ENCODE measurements at places on chromosomes 1 and 21.

DNA sequence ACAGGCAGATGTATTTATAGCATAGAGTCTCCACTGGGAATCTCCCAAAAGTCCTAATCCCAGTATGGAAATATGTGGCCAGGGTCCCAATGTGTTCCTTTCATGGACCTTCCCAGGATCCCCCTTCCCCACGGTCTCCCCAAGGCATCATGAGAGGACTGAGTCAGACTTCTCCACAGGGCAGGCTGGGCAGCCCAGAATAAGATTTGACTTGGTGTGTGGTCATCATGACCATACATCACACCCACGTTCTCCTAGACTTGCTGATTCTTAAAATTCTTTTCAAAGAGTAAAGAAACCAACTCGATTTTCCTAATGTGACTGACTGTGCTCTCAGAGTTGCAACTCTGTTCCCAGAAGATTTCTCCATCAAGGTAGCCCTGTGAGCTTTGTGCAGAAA, 93.9 kb upstream of the CD34 start:
- no peak for DNase-seq

DNA sequence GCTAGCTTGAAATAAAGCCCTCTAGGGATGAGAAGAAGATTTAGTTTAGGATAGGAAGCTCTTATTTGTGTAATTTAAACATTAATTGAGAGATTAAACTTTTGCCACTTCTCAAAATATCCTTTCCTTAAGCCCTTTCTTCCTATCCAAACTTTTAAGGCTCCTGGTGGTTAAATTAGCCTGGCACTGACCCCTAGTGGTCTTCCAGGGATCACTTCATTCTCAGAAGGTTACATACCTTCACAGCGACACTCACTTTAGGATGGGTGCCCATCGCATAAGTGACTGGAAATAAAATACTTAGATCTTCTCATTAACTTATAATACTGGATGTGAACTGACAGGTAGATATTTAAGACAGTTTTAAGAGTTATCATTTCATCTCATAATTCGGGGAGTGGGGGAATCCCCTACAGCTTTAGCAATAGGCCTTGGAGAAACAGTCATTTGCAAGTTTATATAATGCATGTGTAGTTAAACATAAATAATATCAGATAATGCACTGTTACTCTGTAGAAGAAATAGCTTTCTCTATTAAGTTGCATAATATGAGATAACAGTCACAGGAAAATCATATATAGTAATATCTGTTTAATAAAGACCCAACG, 7.4 kb downstream of the LHX9 start:
- no peak for DNase-seq

DNA sequence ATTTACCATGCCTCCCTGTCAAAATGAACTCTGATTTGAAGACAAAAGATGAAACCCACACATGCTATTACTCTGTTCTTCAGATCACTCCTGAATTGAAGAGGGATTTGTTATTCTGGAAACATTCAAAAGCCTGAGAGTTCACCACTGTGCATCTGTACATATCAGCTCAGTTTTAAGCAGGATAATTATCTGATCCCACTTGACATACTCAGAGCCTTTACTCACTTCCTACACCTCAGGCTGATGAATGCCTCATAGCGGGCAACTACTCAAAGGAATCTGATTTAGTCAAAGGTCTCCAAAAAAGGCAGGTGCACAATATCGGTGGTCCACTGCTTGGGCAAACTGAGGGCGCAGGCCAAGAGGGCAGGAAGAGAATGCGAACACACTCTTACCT, 47.5 kb upstream of the LPAR3 start:
- no peak for DNase-seq

DNA sequence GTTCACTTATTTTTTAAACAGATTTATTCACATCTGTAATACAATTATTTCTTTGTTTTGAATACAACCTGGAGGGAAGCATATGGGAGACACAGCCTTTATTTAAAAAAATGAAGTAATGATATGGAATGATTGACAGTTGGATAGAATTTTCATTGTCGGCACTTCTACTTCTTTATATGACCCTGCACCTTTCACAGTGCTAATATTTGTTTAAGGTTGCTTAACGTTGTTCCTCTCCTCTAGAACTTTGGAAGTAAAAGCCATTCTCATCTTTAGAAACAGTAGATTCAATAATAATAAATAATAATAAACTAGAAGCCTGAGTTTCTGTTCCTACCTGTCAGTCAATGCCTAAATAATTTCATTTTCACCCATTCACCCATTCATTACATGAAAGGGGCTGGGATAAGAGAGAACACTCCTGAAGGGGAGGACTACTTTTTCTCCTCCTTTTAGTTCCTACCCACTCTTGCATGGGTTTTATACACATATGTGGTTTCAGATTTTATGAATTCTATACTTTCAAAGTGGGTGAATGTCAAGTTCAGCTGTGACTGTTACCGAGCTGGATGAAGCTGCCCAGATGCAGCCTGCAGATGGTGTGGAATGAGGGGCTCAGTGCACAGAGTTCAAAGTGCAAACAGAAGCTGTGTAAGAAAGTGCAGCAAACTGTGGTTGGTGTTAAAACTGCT, 9.4 kb downstream of the RUNX1 start:
- no peak for DNase-seq

DNA sequence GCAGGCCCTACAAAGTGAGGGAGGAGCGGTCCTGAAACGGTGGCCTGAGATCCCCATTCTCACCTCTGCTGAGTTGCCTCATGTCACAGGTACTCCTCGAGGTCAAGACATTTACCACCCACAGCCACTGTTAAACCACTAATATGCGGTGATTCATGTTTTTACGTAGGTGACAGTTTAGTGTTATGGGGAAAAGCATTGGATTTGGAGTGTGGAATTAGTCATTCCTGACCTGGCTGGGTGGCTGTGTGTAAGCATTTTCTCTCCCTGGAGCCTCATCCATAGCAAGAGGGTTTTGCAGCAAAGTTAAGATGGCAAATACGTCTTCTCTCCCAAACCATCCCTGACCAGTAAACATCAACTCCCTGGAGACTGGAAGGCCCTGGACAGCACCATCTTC, 57.8 kb upstream of the KCNJ6 start:
- DNase-seq = no peak

DNA sequence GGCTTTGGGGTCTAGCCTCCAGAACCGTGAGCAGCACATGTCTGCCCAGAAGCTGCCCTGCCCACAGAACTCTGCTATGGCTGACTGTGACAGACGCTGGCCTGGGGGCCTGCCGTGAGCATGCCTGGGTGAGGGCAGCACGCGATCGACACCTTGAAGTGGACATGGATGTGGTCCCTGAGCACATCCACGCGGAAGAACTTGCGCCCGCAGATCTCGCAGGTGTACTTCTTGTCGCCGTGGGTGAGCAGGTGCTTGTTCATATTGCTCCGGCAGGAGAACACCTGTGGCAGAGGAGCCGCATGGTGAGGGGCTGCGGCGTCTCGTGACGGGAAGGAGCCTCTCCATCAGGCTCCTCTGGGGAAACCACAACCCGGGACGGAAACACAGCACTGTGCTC, 56.0 kb downstream of the PRDM15 start:
- DNase-seq = no peak
